Stimulated activated CD4-positive, alpha-beta T cell treated with anti-CD3 and anti-CD28 coated beads, Interleukin-12 subunit alpha, Interleukin-12 subunit beta, amount 100 ng/mL, for 48 hours (primary cell): ENCODE measurements at places on chromosomes 1 and 21.

DNA sequence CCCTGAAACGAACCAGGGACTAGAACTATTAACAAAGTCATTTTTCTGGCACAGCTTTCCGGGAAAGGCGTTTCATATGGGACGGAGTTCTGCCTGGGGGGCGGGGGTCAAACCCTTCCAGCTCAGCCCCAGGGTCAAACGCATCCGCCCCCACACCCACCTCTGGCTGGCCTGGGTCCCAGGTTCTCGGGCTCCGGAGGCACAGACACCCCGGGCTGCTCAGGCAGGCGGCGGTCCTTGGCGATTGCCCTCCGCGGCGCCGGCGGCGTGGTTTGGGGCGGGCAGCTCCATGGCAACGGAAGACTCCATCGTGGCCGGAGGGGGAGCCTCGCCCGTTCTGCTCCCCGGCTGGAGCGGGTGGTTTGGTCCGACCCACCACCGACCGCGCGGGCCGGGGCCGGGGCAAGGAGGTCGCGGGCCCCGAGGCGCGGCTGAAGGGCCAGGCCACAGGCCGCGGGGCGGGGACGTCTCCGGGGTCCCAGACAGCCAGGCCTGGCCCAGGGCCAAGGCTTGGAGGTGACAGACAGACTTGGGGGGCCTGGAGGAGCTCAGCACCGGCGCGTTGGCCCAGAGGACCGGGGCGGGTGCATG lies at the start of gene CFAP74:
CFAP74 (minus strand) TSS at position 246 of the 591 bp plus-strand sequence. CDS start 12,830 bp downstream, outside the sequence.
- no peak for DNase-seq

- no peak for DNase-seq
These were observed 7.0 kb upstream of the ADORA1 start for GRCh38 chr1:203120325-203121153.

- DNase-seq, result no peak
These were observed 105.0 kb downstream of the LEPR start for GRCh38 chr1:65525266-65526048.

- DNase-seq, result peak; percentile 46
These were observed 746 bp downstream of the AK4 start for GRCh38 chr1:65148548-65149350.

DNA sequence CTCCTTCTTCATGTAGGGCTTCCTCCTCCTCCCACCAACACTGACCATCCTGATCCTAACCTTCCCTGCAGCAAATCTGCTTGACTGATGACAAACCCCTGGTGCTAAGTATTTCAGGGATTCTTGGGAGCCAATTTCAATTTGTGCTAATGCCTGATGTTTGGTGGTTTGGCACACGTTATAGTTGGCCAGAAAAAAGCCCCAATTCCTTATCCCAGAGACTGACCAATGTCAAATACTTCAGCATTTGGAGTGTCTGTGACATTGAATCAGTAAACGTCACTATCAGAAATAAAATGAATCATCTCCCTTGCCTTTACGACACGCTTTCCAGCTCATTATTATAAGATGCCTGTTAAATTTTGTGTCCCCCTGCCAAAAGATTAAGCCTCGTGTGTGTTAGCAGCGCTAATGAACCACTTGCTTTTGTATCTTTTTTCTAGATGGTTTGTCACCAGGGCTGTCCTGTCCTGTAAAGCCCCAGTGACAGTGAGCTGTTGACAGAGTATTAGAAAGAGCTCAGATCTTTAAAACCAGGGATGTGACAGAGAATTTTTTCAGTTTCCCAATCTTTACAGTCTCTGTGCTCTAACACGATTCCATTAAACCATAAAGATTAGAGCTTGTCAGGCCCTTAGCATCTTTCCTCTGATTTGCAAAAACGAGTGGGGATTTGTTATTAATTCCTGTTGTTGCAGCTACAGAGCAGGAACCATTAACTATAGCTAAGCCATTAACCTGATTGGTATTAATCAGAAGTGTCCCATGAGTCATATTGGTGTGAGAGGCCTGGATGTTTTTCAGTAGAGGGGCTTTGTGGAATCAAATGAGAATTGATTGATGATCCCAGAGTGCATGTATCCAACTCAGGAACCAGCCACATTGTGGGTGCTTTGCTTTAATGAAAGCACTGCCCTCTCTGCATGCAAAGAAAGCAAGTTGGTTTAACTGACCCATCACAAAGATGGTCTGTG lies 665.1 kb upstream of the PLXNA2 start:
- no peak for DNase-seq
